ENCODE measurements at places on chromosomes 2 and 18.

DNA sequence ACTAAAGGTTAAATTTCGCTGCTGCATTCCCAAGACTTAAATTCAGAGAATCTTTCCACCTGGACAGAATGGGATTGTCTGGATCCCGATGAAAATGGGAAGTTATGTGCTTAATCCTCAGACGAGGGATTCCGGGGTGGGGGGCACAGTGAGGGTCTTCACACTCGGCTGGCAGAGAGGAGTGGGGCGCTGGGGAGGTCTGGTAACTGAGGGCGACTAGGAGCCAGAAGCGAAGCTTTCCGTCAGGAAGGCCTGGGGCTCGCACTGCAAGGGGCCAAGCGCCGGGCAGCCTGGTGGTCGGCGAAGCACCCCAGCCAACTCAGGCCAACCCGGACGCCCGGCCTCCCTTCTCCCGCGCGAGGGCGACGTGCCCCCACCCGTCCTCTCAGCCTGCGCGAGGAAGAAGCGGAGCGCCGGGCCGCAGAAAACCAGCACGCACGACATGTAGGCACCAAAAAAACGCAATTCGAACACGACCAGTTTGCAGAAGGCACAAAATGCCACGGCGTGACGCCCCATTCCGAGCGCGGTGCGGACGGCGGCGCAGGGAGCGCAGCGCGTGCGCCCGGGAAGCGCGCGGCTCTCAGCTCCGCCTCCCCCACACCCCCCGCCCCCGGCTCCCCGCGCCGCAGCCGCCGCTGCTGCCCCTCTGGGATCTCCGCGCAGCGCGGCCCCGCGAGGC lies 188.1 kb downstream of the ZEB2 start:
- peak; percentile 60 for DNase-seq

- DNase-seq = no peak
These were observed 218.5 kb upstream of the SOX11 start for GRCh38 chr2:5473635-5474034.

GRCh38 chr2:159946326-159946999 lies 116.0 kb downstream of the PLA2R1 start:
- no peak for DNase-seq

GRCh38 chr2:182907081-182907830 lies 40.8 kb upstream of the FRZB start:
- DNase-seq = no peak

- DNase-seq = no peak
These were observed 1.7 kb upstream of the STAMBP start for GRCh38 chr2:73827018-73827417.

- DNase-seq = peak; percentile 1
These were observed 25.8 kb upstream of the SLC14A2 start for GRCh38 chr18:45589356-45590035.

DNA sequence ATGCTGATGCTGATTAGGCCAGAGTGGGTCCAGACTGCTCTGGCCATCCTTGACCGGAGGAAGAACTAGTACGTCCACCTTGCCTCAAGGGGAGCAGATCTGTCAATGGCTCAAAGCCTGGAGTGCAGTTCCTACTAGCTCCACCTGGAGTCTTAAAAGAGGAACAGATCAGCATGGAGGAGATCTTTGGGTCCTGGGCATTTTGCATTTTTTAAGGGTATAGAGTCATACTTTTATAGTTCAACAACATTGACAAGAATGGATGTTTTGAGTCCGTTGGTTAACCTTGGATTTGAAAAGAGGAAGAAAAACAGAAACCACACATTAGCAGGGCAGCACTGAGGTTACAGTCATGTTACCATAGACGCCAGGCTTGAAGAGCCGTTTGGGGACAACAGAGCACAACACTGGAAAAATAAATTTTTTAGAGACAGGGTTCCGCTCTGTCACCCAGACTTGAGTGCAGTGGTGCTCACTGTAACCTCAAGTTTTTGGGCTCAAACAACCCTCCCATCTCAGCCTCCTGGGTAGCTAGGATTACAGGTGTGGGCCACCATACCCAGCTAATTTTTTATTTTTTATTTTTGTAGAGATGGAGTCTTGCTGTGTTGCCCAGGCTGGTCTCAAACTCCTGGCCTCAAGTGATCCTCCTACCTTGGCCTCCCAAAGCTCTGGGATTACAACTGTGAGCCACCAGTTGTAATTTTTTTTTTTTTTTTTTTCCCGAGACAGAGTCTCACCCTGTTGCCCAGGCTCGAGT lies 78.5 kb downstream of the PRKCE start:
- DNase-seq = no peak
